SK-N-SH (cell line): ENCODE measurements at places on chromosomes 3 and 15.

- peak; percentile 96 for DNase-seq
Measured at GRCh38 chr3:56556908-56557830, at the start of gene CCDC66. TSS of gene CCDC66 (plus strand) at chr3:56557175. CDS start at chr3:56557243, 68 bp downstream.

- DNase-seq, result no peak
Measured at GRCh38 chr3:52286777-52287110, 884 bp upstream of the GLYCTK start.

DNA sequence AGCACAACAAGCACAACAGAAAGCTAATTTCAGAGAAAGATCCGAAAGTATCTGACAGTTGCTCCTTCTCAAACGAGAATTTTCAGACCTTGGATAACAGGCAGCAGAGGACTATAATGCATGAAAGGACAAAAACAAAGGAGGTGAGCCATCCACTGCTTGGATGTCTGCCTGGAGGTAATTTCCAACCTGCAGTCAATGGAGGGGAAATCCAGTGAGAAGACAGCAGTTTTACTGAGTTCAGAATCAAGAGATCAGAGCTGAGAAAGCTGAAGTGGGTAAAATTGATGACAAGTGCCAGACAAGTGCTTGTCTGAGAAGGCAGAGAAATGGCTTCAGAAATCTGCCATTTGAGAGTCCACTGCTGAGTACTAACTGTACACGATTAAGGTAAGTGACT, 22.1 kb downstream of the UBE3A start:
- DNase-seq, result no peak

GRCh38 chr3:186492385-186492984, 51.7 kb downstream of the CRYGS start:
- no peak for DNase-seq

GRCh38 chr3:38541806-38542205, 45.7 kb downstream of the EXOG start:
- DNase-seq, result peak; percentile 47

GRCh38 chr15:88635318-88635717, 3.5 kb upstream of the ISG20 start:
- DNase-seq, result no peak

GRCh38 chr3:178498871-178499270, 37.4 kb upstream of the KCNMB2 start:
- no peak for DNase-seq

DNA sequence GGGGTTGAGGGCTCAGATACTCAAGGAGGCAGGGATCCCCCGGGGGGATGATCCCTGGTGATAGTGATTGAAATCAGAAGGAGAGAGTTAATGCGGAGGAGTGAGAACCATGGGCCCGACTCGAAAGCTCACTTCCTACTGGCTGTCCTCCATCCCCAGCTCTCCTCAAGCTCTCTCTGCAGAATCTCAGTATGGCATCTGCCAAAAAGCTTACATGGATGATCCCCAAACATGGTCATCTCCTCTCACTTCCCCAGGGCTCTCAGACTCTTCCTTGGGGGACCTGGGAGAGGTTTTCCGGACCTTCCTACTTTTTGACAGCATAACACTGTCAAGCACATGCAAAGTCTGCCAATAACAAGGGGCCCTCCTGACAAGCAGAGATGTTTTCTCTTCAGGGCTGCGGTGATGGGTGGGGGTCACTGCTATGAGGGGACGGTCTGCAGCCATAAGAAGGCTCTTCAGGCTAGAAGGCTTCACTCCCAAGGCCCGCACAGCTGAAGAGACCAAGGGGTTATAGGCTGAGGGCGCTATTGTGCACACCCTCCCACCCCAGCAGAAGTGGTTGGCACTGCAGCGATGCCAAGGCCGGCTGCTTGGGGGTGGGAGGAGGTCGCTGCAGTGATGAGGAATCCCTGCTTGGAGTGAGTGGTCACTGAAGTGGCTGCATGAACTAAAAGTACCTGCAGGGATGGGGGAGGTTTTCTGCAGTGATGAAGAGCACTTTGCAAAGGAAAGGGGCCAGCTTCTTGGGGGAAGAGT, 828 bp upstream of the VWA5B2 start:
- peak; percentile 45 for DNase-seq

GRCh38 chr15:24956111-24956838, 1.5 kb downstream of the SNRPN start:
- peak; percentile 79 for DNase-seq

GRCh38 chr15:63347074-63347857, 34.4 kb downstream of the CA12 start:
- DNase-seq, result peak; percentile 56

GRCh38 chr3:72571638-72572114, 276.6 kb downstream of the SHQ1 start:
- DNase-seq, result no peak

GRCh38 chr3:68648494-68648893, 283.9 kb downstream of the TAFA4 start:
- no peak for DNase-seq

GRCh38 chr3:160027541-160028195, 39.0 kb downstream of the IL12A start:
- DNase-seq, result no peak

- DNase-seq, result no peak
Measured at GRCh38 chr3:69880069-69880640, 119.4 kb upstream of the SAMMSON start.

DNA sequence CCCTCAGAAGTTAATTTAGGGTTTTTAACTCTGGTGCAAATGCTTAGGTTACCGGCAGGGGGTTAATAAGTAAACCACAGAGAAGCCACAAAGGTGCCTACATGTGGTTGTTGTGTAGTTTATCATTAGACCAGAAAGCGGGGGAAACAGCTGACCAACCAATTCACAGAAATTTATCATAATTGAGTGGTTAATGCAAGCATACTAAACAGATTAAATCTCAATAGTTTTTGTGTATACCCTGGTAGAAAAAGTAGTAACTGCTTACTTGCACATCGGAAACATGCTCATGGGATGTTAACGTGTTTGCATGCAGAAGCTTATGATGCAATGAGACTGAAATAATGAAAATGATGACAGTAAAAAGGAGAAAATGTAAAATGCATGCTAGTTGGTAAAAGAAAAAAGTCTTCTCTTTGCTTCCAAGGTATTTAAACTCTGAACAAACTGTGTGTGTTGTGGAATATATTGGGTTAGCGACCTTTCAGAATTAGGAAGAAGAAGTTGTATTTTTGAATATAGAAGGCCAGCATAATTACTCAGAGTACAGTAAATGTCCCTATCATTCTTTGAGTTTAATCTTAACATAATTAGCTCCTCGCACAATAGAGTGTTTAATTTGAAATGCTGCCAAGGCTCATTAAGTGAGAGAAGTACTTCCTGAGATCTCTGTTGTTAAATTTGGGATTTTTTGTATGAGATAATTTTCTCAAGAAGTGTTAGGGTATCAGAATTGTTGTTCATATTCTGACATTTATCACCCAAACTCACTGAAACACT, 316.2 kb downstream of the PTPRG start:
- DNase-seq, result no peak

DNA sequence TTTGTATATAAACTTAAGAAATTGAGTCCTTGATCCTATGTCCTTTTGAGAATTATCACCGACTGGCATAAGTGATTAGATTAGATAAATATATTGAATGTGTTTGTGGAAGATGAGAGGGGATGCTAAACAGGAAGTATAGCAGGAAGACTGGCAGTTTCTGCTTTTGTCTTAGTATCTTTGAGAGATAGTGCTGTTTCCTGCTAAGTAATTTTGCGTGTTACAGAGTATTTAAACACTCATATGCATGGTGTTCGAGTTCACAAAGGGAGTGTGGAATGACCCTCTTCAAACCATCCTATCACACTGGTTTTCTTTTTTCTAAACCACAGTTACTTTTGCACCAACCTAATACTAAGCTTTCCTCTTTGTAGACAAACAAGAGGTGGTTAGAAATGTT, 106.0 kb downstream of the KLHL25 start:
- DNase-seq, result no peak

GRCh38 chr3:53191836-53192480, 30.9 kb downstream of the PRKCD start:
- DNase-seq, result peak; percentile 8

GRCh38 chr3:70646635-70647034, 334.2 kb upstream of the MDFIC2 start:
- DNase-seq, result no peak

GRCh38 chr3:184750349-184751083, 38.7 kb upstream of the MAGEF1 start:
- no peak for DNase-seq

GRCh38 chr3:53227993-53228885, 27.6 kb downstream of the TKT start:
- peak; percentile 8 for DNase-seq

GRCh38 chr3:148229107-148229506, 468.6 kb upstream of the AGTR1 start:
- no peak for DNase-seq

DNA sequence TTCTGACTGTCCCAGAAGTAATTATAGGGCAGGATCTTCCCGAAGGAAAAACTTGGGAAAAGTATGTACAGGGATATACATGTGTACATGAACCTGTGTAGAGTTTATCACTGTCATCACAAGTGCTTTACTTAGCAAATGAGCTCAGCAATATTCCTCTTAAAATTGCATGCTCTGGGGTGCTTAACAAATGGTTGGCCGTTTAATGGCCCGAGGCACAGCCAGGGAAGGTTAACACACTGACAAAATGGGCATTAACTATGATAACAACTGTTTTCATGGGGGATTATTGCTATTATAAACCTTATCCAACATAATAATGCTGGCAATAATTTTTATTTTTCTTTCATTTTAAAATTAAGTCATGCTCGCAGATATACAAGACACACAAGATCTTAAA, 459.3 kb downstream of the TUSC7 start:
- DNase-seq, result peak; percentile 25

GRCh38 chr15:77464129-77464865, 43.6 kb downstream of the HMG20A start:
- no peak for DNase-seq

DNA sequence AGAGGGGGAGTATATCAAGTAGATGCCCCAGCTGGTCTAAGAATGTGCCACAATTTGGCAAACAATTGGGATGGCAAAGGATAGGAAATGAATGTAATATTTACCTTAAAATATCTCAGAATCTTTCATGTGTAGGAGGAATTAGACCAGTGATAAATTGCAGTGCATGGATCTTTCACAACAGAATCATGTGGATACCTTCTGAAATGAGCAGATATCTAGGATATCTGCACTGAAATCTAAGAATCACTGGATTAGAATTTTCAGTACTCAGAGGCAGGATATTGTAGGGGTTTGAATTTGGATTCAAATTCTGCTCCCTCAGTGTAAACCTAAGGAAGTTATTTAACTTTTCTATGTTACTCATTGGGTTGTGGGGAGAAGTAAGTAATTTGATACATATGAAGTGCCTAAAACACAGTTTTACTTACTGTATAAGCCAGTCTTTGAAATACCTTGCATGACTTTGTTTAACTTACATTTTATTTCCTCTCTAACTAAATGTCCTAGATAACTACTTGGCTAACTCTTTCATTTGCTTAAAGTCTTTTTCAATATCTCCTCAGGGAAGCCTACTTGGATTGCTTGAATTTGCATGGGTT, 8.8 kb downstream of the IL1RAP start:
- DNase-seq, result no peak

DNA sequence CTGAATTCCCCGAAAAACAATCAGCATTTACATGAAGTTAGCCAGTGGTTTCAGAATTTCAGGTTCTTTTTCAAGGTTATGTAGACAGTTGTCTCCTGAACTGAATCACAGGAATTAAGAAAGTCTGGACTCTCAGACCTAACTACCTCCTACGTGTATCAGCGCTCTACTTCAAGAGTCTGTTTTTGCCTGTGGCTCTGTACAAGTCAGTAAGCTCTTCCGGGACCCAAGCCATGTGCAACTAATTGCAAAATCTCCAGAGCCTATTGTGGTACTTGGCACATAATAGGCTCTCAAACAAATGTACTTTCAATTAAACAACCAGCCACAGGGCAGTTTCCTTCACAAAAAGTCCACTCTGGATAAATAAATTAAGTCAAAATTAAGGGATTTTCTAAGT, 414.2 kb downstream of the PDCD6IP start:
- peak; percentile 3 for DNase-seq

DNA sequence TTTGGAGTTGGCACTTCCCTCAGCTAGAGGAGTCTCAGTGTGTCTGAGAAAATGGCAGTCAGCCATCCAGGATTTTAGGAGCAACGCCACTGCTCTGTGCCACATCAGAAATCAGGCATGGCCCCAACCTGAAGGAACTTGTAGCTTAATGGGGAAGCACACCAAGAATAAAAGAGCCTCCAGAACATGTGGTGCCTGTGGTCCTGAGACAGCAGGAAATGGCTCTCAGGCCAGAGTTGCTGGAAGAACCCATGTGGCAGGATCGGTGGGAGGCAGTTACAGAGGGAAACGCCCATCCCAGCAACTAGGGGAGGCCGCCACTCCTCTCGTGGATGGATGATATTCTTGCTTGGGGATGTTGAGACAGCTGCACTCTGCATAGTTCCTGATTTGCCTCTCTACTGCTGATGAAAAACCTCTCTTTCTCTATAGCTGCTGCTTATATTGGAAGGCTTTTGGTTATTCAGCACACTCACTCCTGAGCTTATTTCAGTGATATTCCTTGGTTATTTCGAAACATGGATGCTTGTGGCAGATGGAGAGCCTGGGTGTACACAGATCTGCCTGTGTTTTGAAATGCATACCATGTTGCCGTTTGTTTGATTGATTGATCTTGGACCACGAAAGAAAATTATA, 52.4 kb downstream of the KLHL25 start:
- peak; percentile 32 for DNase-seq

DNA sequence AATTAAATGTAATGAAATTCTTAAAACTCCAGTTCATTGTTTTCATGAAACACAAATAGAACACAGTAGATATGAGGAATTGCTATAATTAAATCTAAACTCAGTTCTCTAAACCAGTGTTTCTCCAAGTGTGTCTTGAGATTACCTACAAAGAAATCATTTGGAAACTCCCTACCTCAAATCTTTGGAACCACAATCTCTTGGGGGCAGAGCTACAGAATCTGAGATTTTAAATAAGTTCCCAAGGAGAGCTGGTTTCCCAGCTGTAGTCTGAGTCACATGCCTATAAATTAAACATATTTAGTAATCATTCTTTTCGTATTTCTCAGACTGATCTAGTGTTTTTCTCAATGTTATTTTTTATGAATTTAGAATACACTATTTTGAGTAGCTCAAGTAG, 17.0 kb upstream of the ACTC1 start:
- no peak for DNase-seq

DNA sequence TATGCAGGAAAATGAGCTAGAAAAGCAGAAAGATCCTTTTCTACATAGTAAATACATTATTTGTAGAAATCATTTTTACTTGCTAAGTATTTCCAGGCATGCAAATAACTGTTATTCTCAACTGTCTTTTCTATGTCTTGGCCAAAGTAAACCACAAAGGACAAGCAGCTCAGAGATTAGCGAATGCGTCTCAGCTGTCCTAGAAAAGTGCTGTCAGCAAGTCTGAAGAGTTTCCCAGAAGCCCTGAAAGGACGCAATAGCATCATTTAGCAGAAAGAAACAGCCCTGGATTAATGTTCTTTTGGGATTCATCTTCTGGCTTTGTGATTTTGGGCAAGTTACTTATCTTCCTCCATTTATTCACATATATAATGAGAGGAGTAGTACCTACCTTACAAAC, 100.3 kb downstream of the ZIC1 start:
- no peak for DNase-seq

GRCh38 chr15:95990833-95991232, 339.7 kb upstream of the NR2F2 start:
- no peak for DNase-seq
